Right renal cortex interstitium (tissue), 3 donors: ENCODE measurements at places on chromosomes 6 and 20.

DNA sequence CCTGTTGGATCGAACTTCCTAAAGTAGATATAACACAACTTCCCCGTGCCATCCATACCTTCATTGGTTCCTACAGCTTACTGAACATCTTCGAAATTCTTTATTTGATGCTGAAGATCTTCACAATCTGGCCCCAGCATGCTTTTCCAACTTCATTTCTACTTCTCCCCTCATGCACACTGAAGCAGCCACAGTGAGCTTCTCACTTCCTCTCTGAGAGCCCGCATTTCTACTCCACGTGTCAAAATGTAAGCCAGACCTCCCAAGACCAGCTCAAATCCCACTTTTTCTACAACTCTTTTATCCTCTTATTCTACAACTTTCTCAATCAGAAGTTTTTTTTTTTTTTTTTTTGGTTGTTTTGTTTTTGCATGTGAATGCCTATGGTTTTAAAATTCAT lies 254.7 kb downstream of the GMPR start:
- DNase-seq, result no peak

DNA sequence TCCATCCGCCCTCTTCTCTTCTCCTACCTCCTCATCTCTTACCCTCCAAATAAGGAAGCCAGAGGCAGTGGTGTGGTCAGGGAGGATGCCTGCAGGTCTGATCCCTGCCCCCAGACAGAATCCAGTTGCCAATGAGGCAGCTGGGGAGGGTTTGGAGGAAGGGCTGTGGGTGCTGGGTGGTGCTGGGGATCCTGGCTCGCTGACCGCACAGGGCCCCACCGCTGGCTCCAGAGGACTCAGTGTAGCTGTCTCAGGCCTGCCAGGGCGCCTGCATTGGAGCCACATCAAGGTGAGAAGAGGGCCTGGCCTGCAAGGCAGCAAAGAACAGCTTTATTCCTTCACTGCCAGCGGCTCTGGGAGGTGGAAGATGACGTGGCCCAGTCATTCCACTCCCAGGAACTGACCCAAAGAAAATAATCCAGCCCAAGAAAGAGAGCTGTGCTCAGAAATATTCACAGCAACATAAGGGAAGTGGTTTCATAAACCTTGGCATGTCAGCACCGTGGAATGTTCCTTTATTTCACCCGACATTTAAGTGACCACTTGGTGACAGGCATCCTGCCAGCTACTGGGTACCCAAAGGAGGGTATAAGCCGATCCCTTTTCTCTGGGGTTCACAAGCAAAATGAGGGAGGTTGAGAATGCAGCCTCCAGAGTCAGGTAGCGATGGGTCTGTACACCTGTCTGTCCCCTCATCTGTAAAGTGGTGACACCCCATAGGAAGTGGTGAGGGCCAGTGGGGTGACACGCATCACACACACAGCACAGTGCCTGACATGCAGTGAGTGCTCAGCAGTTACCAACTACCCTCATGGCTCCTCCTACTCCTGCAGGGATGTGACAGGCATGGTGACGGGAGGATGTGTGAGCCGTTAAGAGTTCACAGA lies 125.1 kb downstream of the SNX5 start:
- no peak for DNase-seq

- DNase-seq, result no peak
These were observed 187.7 kb downstream of the NFATC2 start for GRCh38 chr20:51354769-51355319.

GRCh38 chr6:16658348-16659034 lies 102.8 kb downstream of the ATXN1 start:
- peak; percentile 27 for DNase-seq

DNA sequence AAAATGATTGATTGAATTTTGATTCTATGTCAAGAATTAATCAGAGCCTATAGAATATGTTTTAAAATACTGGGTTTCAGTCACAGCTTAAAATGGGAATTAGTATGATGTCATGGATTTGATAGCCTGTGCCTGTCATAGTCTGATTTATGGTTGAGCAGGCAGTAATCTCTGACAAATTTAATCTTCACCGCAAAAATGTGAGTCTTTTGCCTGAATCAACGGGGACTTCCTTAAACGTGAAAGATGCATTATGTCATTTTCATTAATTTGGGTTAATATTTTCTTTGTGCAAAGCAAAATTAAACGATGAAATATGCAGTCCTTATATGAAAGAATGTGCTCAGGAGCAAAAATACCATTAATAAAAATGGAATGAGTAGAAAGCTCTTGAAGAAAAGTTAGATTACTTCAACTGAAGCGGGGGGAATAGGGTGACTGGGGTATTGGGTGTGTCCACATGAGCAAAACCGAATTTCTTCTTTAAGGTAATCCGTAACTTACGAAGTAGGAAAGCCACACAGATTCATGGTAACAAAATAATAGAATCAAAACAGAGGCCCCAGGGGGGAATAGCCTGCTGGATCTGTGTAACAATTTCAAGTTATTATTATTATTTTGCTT lies 339.6 kb upstream of the NOX3 start:
- no peak for DNase-seq

GRCh38 chr6:6875818-6876470 lies 231.8 kb upstream of the RREB1 start:
- DNase-seq, result no peak

- DNase-seq, result no peak
These were observed 3.9 kb upstream of the TRDN start for GRCh38 chr6:123640567-123641187.

- DNase-seq, result no peak
These were observed 18.6 kb upstream of the PPP1R3G start for GRCh38 chr6:5066456-5067093.

DNA sequence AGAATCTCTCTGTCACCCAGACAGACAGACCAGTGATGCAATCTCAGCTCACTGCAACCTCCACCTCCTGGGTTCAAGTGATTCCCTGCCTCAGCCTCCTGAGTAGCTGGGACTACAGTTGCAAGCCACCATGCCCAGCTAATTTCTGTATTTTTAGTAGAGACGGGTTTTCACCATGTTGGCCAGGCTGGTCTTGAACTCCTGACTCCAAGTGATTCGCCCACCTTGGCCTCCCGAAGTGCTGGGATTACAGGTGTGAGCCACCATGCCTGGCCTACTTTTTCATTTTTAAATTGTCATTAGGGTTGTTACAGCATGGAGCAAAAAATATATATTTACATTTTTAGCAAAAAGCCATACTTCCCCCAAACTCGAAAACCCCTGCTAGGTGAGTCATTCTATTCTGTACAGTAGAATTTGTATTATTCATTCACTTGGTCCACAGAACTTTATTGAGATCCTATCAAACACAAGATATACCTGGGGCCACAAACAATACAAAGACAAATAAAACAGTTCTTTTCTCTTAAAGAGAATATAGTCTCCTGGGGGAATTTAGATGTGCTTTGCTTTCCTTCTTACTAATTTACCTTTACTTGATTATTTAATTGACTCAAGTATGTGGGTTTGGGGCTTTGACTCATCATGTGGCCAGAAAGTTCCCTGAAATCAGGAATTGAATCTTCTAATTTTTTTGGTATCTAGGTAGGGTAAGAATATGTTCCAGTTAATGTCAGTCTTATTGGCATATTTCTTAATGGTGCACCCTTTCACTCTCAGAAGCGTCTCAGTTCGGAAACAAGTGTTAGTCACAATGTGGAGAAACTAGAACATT lies 16.6 kb upstream of the CCND3 start:
- no peak for DNase-seq
